ENCODE measurements at places on chromosomes 5 and 9.

- no peak for DNase-seq
Observed at GRCh38 chr9:130701059-130702022, 7.8 kb downstream of the EXOSC2 start.

DNA sequence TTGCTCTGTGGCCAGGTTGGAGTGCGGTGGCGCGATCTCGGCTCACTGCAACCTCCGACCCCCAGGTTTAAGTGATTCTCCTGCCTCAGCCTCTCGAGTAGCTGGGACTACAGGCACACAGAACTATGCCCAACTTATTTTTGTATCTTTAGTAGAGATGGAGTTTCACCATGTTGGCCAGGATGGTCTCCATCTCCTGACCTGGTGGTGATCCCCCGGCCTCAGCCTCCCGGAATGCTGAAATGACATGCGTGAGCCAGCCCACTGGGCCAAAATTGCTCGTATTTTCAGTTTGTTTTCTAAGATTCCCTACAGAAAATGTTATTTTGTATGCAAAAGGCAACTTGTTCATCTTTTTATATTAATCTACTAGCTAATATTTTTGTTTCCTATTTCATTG is 782.6 kb downstream of the TLE1 start:
- no peak for DNase-seq

GRCh38 chr5:989961-990530 is 18.6 kb upstream of the NKD2 start:
- no peak for DNase-seq

- no peak for DNase-seq
Observed at GRCh38 chr5:140553657-140554056, 3.6 kb downstream of the SRA1 start.

- no peak for DNase-seq
Observed at GRCh38 chr5:2666081-2666480, 85.4 kb downstream of the IRX2 start.

GRCh38 chr5:74240783-74241750 is 399.5 kb downstream of the ENC1 start:
- peak; percentile 37 for DNase-seq

DNA sequence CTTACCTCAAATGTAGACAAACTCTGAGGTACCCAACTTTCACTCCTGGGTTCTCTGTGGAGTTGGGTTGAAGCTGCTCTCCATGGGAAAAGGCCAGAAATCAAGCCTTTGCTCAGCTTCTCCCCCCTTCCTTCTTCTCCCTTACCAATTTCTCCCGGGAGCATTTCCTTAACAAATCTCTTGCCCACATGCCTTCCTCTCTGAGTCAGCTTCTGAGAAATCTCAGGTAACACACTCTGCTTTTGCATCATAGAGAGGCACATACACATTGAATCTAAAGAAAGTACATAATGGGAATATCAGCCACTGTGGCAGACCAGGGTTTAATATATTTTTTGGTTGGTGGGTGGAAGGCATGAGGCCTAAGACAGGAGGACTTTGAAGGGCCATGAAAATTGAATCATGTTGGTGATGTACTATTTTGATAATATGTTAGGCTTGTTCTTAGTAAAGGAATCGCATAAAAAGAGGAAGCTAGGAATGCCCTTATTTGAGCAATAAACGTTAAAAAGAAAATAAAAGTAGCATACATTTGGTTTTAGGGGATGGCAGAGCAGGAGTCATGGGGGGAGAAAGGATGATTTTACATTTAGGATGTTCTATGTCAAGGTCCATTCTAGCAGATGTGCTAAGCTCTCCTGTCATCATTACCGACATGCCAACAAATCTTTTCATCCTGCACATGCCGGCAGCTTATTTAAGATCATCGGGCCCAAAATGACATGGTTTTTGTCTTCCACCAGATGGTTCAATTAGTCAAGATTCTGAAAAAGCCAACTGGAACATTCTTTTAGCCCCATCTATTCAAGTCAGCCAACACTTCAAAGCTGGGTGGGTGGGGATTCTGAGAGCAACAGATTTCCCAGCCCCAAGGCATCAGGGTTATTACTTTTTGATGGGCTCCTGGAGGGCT is 199.5 kb upstream of the CLINT1 start:
- DNase-seq, result no peak

- peak; percentile 42 for DNase-seq
Observed at GRCh38 chr5:96259151-96259772, 173.8 kb downstream of the PCSK1 start.

- DNase-seq, result no peak
Observed at GRCh38 chr9:134028076-134028475, 2.8 kb downstream of the BRD3OS start.

DNA sequence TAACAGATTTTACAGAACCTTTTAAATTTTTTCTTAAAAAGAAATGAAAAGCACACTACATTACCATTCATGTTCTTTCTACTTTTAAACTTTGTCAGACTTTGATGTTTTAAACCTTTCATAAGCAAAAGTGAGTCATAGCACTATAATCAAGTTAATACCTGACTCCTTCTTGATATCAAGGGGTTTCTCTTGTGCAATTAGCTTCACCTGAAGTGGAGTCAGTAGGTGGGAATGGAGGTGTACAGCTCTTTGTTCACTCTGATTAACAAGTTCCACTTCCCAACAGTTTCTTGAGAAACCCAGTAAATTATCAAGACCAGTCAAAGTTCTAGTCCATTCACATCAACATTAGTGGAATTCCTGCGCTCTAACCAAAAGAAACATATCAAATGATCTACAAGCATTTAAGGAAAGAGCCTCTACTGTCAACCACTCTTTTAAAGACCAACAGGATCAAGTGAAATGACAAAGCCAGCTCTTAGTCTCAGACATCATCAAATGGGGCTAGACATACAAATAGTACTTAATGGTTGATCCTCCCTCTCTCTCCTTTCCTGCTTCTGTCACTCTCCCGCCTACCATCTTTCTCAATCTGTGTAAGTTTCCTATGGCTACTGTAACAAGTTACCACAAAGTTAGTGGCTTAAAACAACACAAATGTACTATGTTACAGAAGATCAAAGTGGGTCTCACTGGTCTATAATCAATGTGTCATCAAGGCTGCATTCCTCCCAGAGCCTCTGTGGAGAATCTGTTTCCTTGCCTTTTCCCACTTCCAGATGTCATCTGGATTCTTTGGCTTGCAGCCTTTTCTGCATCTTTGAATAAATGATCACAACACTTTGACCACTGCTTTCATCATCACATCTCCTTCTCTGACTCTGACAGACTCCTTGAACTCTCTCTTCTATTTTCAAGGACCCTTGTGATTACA is 68.0 kb downstream of the HINT1 start:
- DNase-seq, result no peak

DNA sequence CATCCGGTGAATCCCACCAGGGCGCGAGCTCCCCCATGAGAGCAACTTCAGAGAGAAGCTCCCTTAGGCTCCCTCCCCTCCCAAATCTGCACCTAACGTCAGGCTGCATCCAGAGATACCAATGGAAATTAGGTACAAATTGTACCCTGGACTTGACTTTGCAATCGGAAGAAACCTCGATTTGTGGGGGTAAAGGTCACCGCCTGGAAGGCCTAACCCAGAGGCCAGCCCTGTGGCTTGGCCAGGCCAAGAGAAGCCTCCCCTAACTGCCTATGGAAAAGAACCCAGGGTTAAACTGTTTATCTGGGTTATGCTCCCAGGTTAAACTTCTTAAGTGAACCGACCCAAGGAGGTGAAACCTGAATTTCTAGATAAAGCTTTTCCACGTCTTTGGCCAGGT is 80.4 kb downstream of the GTF3C4 start:
- DNase-seq, result no peak

- no peak for DNase-seq
Observed at GRCh38 chr5:147669169-147669869, 113.2 kb downstream of the JAKMIP2 start.

DNA sequence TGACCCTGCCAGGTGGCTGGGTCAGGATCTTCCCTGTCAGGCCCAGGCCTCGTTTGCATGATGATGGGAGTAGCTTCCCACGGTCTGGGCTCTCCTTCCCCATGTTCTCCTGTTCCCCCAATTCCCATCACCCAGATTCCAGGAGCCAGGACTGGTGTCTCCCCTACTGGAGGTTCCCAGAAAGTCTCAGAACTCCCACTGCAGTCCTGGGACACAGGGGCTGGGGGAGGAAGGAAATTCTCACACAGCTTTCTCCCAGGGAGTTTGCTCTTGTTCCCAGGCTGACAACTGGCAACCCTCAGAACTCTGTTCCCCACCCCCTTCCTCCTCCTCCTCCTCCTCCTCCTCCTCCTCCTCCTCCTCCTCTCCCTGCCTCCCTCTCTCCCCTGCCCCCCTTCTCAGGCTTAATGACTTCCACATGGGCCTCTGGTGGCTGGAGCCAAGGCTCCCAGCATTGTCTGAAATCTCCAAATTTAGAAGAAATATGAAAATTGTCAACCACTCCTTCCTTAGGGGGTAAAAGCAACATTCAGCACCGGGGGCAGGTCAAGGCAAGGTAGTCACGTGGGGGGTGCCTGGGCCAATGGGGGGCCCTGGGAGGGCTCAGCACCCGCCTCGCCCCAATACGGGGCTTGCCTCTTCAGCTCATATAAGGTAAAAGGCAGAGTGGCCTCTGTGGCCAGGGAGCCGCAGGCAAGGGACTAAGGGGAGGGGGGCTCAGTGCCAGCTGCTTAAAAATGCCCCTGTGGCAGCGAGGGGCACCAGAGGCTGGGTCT is 27.3 kb upstream of the IL17B start:
- DNase-seq, result no peak

- DNase-seq, result no peak
Observed at GRCh38 chr5:79878721-79879336, 112.2 kb downstream of the MTX3 start.

- no peak for DNase-seq
Observed at GRCh38 chr5:153782589-153783361, 255.9 kb downstream of the FAM114A2 start.

DNA sequence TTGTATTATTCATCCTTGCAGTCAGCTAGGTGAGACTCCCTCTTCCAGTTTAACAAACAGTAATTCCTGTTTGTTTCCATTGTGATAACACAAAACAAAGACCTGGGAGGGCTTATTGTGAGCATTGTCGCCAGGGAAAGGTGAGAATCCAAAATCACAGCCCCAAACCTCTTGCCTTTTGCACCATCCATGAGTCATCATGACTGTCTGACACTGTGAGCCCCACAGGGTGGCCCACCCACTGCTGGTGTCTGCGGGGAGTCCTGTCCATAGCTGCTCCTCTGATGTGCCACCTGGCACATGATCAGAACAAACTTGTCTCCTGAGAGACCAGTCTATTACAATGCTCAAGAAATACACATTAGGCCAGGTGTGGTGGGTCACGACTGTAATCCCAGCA is 33.7 kb upstream of the S1PR3 start:
- no peak for DNase-seq

DNA sequence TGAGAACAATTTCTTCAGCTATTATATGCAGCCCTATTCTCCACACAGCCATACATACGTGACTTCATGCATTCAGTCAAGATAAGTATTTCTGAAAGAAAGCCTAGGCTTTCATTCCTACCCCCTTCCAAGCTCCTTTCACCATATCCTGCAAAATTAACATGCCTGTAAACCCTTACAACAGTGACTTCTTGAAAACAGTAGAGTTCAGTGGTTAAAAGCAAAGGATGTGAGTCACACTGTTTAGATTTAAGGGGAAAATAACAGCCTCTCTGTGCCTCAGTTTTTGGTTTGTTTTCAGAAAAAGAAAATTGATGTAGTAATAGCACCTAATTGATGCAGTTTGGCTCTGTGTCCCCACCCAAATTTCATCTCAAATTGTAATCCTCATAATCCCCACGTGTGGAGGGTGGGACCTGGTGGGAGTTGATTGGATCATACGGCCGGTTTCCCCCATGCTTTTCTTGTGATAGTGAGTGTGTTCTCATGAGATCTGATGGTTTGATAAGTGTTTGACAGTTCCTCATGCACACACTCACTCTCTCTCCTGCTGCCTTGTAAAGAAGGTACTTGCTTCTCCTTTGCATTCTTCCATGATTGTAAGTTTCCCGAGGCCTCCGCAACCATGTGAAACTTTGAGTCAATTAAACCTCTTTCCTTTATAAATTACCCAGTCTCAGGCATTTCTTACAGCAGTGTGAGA is 264.8 kb downstream of the CETN3 start:
- DNase-seq, result no peak

DNA sequence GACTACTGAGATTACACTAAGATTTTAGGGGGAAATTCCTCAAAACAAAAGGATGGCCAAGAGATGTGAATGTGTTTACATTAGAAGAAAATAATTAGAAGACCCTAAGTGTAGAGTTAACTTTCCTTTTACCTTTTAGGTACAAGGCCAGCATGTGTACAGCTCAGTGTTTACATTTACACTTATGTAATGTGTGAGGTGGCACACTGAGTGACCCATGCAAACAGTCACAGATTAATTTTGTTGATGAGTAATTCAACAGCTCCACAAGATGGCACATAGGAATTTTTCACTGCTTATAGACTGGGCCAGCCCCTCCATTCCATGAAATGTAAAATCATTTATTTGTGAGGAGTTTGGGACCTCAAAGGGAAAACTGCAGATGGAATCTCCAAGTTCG is 90.1 kb upstream of the SLC12A2 start:
- DNase-seq, result no peak

GRCh38 chr9:16356196-16356765 is 514.2 kb downstream of the BNC2 start:
- DNase-seq, result no peak

- no peak for DNase-seq
Observed at GRCh38 chr5:15290953-15291352, 209.0 kb upstream of the FBXL7 start.

- peak; percentile 14 for DNase-seq
Observed at GRCh38 chr5:40879163-40879942, 29.9 kb upstream of the C7 start.

DNA sequence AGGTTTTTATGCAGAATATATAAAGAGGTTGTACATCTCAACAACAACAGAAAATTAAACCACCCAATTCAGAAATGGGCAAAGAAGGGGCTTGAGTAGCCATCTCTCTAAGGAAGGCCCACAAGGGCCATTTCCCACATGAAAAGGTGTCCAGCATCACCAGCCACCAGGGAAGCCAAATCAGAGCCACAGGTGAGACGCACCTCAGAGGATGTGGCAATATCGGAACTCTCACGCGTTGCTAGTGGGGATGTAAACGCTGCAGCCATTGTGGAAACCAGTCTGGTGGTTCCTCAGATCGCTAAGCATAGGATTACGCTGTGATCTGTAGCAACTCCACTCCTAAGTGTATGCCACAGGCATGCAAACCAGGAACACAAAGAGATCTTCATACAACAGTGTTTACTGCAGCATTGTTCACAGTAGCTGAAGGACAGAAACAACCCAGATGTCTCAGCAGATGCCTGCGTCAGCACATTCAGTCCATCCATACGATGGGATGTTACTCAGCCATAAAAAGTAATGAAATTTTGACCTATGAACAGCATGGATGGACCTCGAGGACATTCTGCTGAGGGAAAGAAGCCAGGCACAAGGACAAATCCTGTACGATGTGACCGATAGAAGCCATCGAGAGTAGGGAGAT is 84.3 kb upstream of the CACNA1B start:
- DNase-seq, result no peak

GRCh38 chr5:111935009-111935408 is 178.0 kb upstream of the NREP start:
- DNase-seq, result no peak

- DNase-seq, result no peak
Observed at GRCh38 chr5:53321721-53322120, 158.7 kb upstream of the FST start.

- no peak for DNase-seq
Observed at GRCh38 chr5:143101121-143101520, 302.4 kb downstream of the NR3C1 start.

- peak; percentile 73 for DNase-seq
Observed at GRCh38 chr5:50962934-50963872, 296.8 kb downstream of the PARP8 start.

GRCh38 chr5:40022057-40022456 is 597.3 kb upstream of the DAB2 start:
- DNase-seq, result no peak
